ENCODE measurements at places on chromosomes 16 and 17.

DNA sequence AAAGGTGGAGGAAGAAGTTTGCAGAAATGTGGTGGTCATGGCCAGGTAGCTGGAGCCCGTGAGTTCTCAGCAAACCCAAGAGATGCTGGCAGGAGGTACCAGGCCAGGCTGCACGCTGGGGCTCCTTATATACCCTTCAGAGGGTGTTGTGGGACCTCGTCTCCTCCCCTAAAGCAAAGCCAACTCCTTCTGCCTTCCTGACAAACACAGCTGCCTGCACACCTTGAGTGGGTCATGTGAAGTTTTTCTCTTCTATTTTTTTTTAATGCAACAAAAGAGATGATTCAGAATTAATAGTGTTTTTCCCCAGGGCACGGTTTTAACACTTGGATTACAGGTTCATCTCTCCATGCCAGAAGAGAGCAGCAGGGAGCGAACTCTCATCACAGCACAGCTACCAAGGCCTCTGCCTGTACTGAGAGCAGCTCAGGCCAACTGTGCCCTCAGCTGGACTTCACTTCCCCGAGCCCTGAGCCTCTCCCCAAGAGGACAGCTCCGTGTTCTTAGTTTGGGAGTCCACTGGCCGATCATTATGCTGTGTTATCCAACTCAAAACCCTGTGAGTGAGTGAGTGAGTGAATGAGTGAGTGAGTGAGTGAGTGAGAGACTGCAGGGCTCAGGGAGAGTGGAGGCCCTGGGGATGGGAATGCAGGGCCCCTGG, at the start of gene KRT15:
TSS of gene KRT15 (minus strand) at position 102 of the 661 bp plus-strand sequence. CDS start at position 39, 63 bp downstream.
- no peak for DNase-seq

- no peak for DNase-seq
Measured at GRCh38 chr17:64345689-64346376, 44.8 kb downstream of the PECAM1 start.

DNA sequence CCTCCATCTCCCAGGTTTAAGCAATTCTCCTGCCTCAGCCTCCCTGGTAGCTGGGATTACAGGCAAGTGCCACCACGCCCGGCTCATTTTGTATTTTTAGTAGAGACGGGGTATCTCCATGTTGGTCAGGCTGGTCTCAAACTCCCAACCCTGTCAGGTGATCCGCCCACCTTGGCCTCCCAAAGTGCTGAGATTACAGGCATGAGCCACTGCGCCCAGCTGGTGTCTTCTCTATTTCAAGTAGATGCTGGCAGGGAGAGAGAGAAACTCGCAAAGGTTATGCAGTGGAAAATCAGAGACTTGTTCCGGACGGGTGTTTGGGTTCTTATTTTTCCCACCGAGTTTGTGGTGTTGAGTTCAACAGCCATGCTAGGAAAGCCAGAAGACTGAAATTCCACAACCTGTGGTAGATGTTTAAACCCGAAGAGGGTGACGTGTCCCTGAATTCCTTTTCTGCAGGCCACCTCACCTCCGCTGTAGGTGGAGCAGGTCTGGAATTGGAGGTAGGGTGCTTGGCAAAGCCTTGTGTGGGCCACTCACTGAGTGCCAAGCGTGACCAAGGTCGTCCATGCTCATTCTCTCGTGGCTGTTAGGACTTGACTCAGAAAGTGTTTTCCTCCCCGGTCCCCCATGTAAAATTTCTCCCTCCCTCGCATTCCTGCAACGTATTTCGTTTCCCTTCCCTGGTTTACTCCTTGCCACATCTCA, 7.3 kb upstream of the ZDHHC7 start:
- no peak for DNase-seq

GRCh38 chr17:42111871-42112551, 503 bp downstream of the DHX58 start:
- no peak for DNase-seq

DNA sequence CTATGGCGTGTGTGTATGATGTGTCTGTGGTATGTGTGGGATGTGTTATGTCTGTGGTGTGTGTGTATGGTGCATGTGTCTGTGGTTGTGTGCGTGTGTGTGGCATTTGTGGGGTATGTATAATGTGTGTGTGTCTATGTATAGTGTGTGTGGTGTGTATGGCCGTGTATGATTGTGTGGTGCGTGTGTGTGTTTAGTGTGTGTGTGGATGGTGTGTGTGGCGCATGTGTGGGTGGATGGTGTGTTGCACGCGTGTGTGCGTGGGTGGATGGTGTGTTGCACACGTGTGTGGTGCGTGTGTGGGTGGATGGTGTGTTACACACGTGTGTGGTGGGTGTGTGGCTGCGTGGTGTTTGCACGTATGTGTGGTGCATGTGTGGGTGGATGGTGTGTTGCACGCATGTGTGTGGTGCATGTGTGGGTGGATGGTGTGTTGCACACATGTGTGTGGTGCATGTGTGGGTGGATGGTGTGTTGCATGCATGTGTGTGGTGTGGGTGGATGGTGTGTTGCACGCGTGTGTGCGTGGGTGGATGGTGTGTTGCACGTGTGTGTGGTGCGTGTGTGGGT, 5.6 kb upstream of the SLC38A10 start:
- DNase-seq, result no peak

- no peak for DNase-seq
Measured at GRCh38 chr16:76370344-76370743, 93.1 kb downstream of the CNTNAP4 start.

DNA sequence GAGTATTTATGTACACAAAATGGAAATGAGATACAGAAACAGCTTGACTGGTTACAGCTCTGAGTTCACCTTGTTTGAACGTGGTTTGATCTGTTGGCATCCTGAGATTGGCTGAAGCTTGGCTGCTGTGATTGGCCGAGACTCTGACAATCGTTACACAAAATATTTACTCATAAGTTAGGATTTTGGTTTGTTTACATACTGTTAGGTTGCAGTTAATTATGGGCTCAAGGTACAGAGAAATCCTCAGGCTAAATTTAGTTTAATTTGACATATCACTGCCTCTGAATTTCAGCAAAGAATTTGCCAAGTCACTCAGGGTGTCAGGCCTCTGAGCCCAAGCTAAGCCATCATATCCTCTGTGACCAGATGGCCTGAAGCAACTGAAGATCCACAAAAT, 227.3 kb downstream of the COPRS start:
- DNase-seq, result no peak

DNA sequence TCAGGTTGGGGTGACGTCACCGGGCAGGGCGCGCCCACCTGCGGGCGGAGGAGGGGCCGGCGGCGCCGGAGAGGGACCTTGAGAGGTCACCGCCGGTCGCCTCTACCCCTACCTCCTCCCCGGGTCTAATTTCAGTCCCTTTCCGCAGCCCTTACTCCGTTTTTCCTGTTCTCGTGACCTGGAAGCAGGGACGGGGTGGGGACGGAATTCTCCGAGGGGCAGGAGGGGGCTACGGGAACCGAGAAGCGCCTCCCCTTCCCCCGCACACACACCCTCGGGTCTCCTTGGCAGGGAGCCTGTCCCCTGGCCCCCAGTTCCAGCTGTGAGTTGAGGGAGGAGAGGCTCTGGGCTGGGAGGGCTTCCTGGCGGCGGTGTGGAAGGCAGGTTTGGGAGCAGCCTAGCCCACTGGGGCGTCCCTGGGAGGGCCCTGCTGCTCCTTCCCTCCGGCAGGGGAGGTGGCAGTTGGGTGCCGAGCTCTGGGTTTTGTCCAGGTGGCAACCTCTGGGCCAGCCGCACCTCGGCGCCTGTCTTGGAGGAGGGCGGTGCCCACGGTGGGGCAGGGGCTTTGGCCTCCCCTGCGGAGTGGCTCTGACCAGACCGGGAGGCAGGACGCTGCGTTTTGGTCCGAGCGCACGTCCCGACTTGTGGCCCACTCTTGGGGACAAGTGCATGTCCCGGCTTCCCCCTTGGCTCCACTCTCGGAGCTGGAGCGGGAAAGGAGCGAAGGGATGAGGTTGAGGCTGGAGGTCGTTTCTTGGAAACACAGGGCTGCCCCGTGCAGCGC, 773 bp downstream of the SYNGR3 start:
- DNase-seq, result no peak

DNA sequence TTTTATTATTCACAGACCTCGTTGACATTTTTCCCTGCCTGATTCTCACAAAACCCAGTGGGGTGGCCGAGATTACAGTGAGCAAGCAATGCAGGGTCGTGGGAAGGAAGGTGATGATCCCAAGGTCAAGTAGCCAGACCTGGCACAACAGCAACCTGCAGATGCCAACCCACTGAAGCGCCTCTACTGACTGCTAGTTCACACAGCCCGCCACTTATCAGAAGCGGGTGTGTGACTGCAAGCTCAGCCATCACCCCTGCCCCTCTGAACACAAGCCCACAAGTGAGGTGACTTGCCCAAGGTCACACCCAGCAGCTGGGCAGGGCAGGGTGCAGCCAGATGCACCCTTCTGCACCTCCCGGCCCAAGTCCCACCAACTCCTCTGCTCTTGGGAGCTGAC, 7.1 kb downstream of the TFAP4 start:
- no peak for DNase-seq

GRCh38 chr16:15493466-15494180, 59.2 kb downstream of the BMERB1 start:
- DNase-seq, result no peak

GRCh38 chr17:75047398-75048098, 523 bp downstream of the KCTD2 start:
- DNase-seq, result peak; percentile 21

DNA sequence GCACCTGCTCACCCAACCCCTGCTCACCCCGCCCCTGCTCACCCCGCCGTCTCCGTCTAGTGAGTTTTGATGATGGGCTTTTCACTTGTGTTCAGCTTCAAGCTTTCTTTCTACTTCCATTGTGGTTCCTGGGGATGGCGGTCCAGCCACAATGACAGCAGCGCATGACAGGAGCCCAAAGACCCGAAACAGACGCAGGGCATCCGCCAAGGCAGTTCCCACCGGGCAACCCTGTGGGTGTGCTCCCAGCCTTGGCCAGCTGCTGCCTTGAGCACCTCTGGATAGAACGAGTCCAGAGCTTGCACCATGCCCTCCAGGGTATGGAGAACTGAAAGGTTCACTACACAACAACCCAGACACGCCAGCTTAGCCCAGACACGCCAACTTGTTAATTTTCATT, 92.9 kb upstream of the CHMP6 start:
- no peak for DNase-seq

- no peak for DNase-seq
Measured at GRCh38 chr16:66044556-66044955, 321.9 kb upstream of the CDH5 start.

DNA sequence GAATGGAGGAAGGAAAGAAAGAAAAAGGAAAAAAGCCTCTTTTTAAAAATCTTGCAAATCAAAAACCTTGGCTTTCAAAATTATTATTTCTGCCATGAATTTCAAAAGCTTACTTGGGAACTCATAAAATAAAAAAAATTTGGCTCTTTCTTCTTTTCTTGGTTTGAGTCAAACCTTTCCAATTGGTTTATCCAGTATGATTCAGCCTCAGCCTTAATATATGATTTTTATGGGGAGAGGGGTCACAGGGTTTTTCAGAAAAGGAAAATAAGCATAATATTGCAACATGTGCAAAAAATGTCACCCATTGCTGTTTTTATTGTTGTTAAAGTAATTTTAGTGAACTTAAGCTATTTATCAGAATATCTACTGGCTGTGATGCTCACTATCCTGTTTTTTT, 31.2 kb upstream of the HAPSTR1 start:
- DNase-seq, result no peak

DNA sequence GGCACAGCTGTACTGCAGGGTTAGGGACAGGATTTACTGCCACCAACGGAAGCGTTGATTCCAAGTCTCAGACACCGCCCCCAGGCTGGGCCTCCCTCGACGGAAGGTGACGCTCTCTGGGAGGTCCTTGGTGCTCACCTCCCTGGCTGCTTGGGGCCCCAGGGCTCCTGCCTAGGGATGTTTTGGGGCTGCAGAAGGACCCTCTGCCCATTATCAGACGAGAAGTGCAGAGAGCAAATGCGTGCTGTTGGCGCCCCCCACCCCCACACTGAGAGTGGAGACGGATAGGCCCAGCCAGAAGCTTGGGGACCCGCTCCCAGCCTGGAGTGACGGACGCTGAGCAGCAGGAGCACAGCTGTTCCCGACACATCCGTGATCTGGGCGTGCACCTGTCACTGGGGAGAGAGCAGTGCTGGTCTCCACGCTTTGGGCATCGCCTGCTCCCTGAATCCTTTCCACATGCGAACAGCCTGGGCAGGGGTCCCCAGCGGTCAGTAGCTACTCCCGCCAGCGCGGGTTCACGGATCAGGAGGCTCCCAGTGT, 5.1 kb upstream of the SOX8 start:
- DNase-seq, result no peak

DNA sequence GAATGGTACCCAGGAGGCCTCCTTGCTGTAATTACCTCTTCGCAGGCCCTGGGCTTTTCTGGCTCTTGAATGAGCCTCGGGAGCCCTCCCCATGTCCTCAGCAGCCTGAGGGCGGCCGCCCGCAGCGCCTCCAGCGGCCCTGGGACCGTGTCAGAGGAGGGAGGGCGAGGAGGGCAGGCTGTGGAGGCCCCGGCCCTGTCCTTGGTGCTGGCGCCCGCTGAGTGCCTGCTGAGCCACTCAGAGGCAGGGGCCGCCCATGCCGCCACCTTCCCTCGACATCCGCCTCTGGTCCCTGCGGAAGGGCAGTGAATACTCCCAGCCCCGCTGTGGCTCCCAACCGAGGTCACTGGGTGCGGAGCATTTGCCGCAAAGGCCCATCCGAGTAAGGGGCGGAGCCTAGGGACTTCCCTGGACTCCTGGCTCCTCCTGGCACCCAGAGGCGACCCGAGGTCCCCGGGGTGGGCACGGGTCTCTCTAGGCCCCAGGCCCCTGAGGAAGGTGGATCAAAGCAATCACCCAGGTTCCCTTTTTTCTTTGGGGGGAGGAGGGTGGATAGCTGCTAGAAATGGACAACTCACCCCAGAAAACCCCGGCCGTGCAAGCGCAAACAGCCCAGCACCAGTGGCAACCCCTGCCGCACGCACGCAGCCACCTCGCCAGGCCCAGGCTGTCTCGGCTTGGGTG, 2.8 kb downstream of the RBFOX3 start:
- no peak for DNase-seq

GRCh38 chr17:46118964-46119363, 74.3 kb downstream of the KANSL1 start:
- no peak for DNase-seq

DNA sequence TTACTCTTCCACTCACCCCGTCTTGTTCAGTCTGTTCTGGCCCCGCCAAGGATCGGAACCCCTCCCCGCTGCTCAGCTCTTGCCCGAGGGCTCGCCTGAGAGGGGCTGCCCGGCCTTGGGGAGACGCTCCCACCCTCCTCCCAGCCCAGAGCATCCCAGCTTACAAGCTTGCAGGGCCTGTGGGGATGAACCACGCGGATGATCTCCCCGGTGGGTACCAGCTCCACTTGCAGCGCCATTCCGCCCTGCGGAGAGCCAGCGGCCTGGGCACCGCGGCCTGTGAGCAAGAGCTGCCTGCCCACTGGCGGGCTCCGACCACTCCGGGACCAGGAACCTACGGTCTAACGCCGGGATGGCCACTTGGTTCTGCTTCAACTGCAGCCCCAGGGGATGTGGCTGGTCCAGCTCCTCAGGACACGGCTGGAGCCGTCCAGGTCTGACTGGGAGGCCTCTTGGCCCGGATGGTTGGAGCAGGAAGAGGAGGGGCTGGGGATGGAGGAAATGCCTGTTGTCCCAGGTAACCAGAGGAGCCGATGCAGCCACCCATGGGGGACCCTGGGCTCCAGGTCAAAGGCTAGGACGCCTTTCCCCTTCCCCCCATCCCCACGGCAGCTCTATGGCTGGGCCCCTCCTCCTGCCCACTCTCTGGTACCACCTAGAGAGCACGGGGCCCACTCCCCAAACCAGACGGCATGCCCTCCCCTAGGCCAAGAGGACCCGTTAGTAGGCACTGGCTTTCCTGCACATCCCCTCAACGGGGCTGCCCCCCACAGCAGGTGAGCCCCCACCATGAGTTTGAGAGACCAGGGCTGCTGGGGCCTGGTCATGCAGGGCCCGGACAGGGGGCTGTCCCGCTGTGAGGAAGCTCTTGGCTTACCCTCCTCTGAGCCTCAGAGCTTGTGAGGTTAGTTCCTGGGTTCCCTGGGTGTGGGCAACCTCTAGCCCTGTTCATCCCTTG, at the start of gene MYO1C:
TSS of gene MYO1C (minus strand) at position 438 of the 958 bp plus-strand sequence. CDS start at position 239, 199 bp downstream.
- no peak for DNase-seq

All from stimulated activated CD4-positive, alpha-beta T cell treated with anti-CD3 and anti-CD28 coated beads, Interleukin-2, amount 100 ng/mL, for 4 hours (primary cell).